ENCODE measurements at places on chromosomes 2 and 18. TPM values are rescaled to one million over a fixed set of nuclear protein-coding genes. Genes with fewer than 3 reads are reported as not detected.
A peak's percentile ranks its signal among the peaks of the same experiment; 100 is the strongest.

Gene CAPN13
- total RNA-seq: not detected

Gene RBKS
- 1.5 TPM for total RNA-seq

Gene CPO
- total RNA-seq: not detected

GRCh38 chr2:15201009-15201408 is 360.1 kb downstream of the NBAS start:
- DNase-seq: no peak

DNA sequence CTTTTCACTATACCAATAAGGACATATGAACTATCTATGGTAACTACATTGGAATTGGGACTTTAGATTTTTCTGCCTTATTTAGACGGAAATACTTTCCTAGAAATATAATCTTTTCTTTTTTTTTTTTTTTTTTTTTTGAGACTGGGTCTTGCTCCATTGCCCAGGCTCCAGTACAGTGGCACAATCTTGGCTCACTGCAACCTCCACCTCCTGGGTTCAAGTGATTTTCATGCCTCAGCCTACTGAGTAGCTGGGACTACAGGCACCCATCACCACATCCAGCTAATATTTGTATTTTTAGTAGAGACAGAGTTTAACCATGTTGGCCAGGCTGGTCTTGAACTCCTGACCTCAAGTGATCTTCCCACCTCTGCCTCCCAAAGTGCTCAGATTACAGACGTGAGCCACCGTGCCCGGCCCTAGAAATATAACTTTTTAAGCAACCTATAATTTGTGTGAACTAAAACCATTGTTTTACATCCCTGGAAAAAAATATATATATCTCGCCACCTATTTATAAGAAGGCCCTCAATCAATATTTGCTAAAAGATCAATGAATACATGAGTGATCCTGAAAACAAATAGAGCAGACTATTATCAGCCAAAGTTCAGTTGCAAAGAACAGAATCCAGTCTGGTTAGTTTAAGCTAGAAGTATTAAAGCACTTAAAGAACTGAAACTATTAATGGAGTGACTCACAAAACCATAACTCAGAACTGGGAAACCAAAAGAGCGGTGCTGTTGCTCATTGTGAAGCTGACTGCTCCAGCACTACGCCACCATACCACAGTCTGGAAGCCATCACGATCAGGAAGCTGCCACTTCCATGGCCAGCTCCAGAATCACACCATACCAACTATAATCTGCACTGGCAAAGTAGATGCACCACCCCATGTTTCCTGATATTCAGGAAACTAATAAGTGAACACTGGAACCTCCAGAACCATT is 8.4 kb upstream of the HNRNPLL start:
- DNase-seq: no peak

DNA sequence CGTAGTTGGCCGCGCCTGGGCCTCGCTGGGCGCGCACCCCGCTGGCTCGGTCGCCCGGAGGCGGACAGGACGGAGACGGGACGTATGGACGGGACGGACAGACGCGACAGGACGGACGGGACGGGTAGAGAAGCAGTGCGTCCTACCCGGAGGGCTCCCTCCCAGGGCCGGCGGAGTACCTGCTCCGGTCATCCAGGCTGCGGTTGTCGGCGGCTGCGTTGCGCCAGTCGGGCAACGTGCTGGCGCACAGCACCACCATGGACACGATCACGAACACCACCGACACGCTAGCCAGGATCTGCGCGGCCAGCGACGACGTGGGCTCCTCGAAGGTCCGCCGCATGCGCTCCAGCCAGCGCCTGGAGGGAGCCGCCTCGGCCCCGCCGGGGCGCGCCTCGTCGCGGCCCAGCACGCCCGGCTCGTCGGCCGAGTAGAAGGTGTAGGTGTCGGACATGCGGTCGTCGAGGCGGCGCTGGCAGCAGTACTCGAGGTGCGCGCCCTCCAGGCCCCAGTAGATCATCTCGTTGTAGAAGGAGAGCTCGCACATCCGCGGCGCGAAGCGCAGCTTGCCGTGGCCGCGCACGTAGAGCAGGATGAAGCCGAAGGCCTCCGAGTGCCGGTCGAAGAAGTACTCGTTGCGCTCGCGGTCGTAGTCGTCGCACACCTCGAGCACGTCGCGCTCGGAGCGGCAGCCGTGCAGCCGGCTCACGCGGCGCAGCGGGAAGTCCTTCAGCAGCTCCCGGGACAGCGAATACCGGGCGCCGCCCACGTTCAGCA is 903 bp downstream of the KCNG3 start:
- peak; percentile 58 for DNase-seq

DNA sequence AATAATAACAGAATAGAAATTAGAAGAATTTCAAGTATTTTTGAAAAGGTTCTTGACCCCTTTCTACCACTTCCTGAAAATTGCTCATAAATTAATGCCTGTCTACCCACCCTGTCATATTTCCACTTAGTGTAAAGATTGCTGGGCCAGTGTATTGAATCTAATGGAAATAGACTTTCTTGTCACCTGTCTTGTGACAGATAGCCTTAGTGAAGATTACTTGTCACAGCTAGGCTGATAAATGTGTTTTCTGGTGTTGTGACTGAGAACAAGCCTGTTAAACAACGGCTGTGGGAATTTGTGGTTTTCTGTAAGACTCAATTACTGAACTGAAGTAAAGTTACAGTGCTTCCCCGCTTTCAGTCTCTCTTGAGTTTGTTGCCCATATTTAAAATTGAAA is 37.0 kb downstream of the PIK3C3 start:
- no peak for DNase-seq

DNA sequence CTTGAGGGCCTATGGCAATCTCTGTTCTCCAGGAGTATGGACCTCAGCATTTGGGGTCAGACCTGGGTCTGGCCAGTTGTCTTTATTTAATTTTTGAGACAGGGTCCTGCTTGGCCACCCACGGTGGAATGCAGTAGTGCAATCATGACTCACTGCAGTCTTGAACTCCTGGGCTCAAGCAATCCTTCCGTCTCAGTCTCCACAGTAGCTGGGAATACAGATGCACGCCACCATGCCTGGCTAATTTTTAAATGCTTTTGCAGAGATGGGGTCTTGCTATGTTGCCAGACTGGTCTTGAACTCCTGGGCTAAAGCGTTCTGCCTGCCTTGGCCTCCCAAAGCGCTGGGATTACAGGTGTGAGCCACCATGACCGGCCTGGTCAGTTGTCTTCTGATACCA is 46.4 kb upstream of the INHBB start:
- DNase-seq: no peak

DNA sequence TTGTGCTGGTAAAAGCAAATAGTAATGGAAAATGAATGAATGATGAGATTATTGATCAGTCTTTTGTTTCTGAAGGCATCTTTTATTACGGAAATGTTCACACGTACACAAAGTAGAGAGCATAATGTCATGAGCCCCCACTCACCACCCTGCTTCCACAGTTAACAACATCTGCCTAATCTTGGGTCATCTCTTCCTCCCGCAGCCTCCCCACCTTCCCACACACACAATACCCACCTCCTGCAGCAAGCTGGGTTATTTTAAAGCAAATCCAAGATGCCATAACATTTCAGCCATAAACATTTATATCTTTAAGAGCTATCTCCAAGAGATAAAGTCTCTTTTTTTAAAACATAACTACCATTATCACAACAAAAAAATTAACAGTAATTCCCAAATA is 36.3 kb downstream of the CYP27C1 start:
- no peak for DNase-seq

- no peak for DNase-seq
These were observed 66.9 kb downstream of the CDH20 start for GRCh38 chr18:61400016-61400635.

- no peak for DNase-seq
These were observed 502.3 kb downstream of the PID1 start for GRCh38 chr2:228768818-228769217.

DNA sequence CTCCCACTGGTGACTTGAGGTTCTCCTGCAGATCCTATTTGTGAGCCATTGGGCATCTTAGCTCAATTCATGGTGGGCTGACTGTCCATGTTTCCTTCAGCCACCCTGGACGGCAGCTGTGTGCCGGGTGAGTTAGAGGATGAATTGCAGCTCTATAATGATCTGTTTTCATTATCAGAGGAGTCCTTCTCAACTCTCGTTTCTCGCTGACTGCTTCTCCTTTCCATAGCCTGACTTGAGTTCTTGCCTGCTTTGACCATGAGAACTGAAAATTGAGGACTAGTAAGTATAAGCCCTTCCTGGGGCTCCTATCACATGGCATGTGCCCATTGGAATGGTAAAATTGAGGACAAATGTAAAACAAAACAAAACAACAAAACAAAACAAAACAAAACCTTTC is 121.8 kb downstream of the CDC42EP3 start:
- no peak for DNase-seq
